SHP77 (cell line): ENCODE measurements at places on chromosomes 7 and 10.

DNA sequence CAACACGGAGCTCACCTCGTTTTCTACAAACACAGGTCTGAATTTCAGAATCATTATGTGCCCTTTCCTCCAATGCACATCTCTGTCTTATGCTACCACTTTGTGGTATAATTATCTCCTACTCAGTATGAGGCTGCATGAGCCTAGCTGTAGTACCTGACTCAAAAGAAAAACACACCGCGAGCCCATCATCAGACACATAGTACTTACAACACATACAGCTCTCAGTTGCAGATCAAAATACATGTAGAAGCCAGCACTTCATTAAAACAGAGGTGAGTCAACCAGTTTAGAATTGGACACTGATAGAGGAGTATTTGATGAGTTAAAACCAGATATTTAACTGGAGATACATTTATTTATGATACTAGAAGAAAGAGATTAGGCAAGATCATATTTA, 1.4 kb upstream of the RTKN2 start:
- no peak for DNase-seq

- no peak for DNase-seq
These were observed 132.2 kb downstream of the ZNF365 start for GRCh38 chr10:62506371-62506770.

GRCh38 chr10:6581778-6582228, 1.7 kb upstream of the PRKCQ start:
- DNase-seq: no peak

DNA sequence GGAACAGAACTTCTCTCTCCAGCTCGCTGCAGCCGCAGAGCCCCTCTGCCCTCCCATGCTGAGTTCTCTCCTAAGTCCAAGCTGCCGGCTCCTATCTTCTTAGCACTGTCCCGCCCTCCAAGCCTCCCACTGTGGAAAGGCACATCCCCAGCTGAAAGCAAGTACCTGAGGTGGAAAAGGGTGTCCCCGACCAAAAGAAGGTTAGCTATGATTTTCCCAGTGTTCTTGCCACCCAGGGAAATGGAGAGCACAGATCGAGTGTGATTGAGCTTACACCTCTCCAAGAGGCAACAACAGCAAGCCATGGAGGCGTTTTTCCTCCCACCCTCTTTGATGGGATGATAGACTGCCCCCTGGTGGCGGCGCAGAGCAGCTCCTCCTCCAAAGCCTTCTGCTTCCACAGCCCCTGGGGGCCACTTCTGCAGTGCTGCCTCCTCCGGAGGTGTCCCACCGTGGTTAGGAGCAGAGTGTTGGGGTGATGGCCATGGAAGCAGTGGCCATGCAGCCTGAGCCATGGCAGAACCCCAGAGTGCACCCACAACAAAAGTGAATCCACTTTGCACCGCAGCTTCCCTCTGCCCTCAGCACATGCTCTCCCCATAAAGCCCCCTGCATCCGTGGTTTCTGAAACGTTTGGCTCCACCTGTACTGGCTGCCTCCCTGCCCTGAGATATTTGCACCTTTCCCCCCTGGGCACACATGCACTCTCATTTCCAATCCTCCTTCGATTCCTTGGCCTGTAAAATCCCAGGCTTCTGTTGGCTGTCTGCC, 143.1 kb upstream of the STK17A start:
- DNase-seq: peak; percentile 45
